ENCODE measurements at places on chromosomes 4 and X. TPM values are rescaled to one million over a fixed set of nuclear protein-coding genes. Genes with fewer than 3 reads are reported as not detected.

GRCh38 chr4:12595986-12596385, 888.2 kb downstream of the RAB28 start:
- DNase-seq: no peak

GRCh38 chr4:1356181-1356998, 9.4 kb downstream of the UVSSA start:
- DNase-seq: no peak

- no peak for DNase-seq
Observed at GRCh38 chrX:37854148-37854547, 6.8 kb upstream of the DYNLT3 start.

GRCh38 chr4:136863756-136864155, 668.5 kb downstream of the PCDH18 start:
- no peak for DNase-seq

- no peak for DNase-seq
Observed at GRCh38 chr4:152512483-152512882, 23.4 kb downstream of the FBXW7 start.

- DNase-seq: no peak
Observed at GRCh38 chrX:77003956-77004355, 443.2 kb upstream of the FGF16 start.

The ELK1 gene
- total RNA-seq: 33.2 TPM

The LEF1 gene
- total RNA-seq: not detected

The NWD2 gene
- total RNA-seq: not detected

The FOXR2 gene
- not detected for total RNA-seq

The SLC16A2 gene
- total RNA-seq: 6.2 TPM

The VSIG4 gene
- not detected for total RNA-seq

The DCX gene
- not detected for total RNA-seq

The PRRG1 gene
- 13.2 TPM for total RNA-seq
